Pulmonary artery endothelial cell (primary cell): ENCODE measurements at places on chromosomes 7 and 10. TPM values are rescaled to one million over a fixed set of nuclear protein-coding genes. Genes with fewer than 3 reads are reported as not detected.

- no peak for DNase-seq
These were observed 26.0 kb downstream of the PRSS2 start for GRCh38 chr7:142796501-142797390.

GRCh38 chr7:142463401-142463850 is 205.6 kb upstream of the PRSS58 start:
- no peak for DNase-seq

Gene LIPJ
- 0.21 TPM in 1 of 2 replicates, not detected in the other for total RNA-seq

DNA sequence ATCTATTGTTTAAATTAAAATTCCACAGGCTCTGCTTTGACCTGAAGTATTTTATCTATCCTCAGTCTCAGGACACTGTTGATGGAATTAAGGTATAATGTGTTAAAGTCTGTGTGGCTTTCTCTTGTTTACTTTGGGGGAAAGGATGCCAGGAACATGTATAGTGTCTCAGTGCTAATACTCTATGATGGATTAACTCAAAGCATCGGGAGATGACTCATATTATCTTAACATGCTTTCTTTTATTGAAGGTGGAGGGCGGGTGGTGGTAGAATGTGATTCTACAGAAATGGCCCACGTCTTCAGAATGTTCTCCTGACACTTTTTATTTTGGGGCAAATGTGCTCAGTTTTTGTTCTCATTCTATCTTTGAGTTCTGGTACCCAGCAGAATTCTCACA is 189.0 kb downstream of the ANKRD30A start:
- DNase-seq: no peak

- DNase-seq: no peak
These were observed 31.5 kb upstream of the PRF1 start for GRCh38 chr10:70634011-70634410.
